ENCODE measurements at places on chromosomes 6 and 20.

DNA sequence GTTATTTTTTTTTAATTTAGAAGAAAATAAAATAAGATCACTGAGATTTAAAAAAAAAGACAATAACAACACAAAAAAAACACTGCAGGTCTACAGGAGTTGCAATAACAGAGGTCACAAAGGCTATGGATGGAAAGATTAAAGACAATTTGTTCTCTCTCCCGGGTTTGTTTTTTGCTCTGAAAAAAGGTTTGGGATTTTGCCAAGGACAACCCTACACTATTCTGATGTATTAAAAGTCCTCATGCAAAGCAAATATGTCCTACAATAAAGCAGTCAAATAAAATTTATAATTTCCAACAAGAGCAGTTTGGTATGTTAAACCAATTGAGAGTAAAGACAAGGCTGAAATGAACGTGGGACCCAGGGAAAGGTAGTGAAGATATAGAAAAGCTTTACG, 55.6 kb downstream of the PTPRK start:
- no peak for DNase-seq

GRCh38 chr6:70857387-70858077, 99.3 kb downstream of the B3GAT2 start:
- no peak for DNase-seq

DNA sequence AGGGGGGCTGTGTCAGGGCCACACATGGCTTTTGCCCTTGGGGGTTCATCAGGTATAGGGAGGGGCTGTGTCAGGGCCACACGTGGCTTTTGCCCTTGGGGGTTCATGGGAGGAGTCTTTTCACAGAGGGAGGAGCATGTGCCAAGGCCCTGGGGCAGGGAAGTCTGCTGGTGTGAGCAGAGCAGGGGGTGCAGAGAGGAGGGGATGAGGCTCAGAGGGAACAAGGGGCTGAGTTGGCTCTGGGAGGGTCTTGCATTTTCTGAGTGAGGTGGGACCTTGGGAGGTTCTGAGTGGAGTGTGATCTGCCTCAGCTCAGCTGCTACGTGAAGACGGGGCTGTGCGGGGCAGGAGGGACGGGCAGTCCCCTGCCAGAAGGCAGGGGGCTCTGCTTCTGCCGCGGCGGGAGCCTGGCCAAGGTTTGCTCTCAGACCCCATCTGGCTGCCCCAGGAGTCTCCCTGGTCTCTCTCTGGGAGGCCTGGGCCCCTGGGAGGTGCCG, 6.0 kb upstream of the SOX18 start:
- DNase-seq = no peak

DNA sequence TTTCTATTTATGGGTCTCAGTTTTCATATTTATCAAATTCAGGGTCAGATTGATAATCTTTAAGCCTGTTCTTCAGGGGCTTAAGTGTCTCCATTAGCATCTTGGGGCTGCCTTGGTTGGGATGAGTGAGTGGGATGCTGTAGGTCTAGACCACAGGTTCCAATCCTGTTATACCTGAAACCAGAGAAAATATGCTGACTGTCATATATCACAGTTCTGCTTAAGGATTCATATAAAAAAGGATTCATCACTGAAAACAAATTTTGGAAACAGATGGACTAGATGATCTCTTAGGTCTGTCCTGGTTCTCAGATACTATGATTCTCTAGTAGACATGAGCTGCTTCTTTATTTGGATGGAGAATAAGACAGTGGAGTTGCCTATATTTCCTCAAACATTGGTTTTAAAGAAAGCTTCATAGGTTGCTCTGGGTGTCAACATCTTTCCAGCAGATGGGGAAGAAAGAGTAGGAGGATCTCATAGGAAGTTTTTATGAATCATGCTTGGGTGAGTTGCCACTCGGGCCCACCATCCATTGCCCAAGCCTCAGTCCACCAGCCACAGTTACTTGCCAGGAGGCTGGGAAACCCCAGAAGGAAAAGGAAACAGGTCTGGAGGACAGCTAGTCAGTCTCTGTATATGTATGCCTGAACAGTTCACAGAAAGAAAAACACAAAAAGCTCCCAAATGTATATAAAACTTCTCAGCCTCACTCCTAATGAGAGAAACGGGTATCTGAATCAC, 42.9 kb upstream of the MAP7 start:
- no peak for DNase-seq

DNA sequence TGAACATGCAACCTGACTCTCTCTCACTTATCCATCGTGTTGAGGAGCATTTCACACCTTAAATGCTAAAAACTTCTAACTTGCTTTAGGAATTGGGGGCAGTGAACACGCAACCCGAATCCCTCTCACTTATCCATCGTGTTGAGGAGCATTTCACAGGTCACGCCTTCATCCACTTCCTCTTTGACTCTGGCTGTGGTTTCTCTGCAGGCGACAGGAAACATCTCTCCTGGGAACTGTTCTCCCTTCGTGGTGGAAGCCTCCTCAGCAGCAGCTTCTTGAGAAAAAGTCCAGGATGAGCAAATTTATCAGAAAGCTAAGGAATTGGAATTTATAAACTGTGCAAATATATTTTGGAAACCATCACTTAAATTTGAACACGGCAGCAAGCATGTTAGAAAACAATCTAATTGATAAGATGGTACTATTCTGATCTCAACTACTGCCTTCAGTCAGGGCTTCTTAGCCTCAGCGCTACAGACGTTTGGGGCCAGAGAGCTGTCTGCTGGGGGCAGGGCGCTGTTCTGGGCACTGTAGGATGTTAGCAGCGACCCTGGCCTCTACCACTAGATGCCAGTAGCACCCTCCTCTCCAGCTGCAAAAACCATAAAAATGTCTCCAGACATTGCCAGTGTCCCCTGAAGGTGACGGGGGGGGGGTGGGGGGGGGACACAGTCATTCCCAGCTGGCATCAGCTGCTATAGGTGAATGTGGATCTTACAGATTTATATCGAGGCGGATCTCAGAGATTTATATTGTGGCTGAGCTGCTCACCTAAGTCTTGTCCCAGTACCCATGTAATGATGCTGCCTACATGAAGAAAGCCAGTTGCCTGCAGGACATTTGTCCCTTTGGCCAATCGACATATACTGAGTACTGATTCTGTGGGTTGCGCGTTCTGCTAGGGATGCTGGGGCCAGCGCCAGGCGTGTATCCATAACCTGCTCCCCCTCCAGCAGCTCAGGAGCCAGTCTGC, 26.2 kb downstream of the CTCFL start:
- no peak for DNase-seq

GRCh38 chr6:132282696-132283095, 118.6 kb downstream of the MOXD1 start:
- DNase-seq = no peak

DNA sequence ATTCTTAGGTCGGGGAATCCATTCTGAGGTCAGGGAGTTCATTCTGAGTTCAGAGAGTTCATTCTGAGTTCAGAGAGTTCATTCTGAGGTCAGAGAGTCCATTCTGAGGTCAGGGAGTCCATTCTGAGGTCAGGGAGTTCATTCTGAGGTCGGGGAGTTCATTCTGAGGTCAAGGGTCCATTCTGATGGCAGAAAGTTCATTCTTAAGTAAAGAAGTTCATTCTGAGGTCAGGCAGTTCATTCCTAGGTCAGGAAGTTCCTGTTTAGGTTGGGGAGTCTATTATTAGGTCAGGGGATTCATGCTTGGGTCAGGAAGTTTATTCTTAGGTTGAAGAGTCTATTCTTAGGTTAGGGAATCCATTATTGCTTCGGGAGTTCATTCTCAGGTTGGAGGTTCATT, 16.5 kb upstream of the NXT1 start:
- no peak for DNase-seq
